Ammon's horn (tissue), 1 donor: ENCODE measurements at places on chromosomes 2 and 18.
A peak's percentile ranks its signal among the peaks of the same experiment; 100 is the strongest.

GRCh38 chr2:233006648-233007047 is 6.4 kb downstream of the NGEF start:
- DNase-seq = no peak

GRCh38 chr2:174802459-174802858 is 38.2 kb upstream of the CHRNA1 start:
- no peak for DNase-seq

- no peak for DNase-seq
These were observed 631.8 kb upstream of the SETBP1 start for GRCh38 chr18:44048846-44049245.

- peak; percentile 68 for DNase-seq
These were observed 72.4 kb downstream of the ODC1 start for GRCh38 chr2:10375570-10376281.

DNA sequence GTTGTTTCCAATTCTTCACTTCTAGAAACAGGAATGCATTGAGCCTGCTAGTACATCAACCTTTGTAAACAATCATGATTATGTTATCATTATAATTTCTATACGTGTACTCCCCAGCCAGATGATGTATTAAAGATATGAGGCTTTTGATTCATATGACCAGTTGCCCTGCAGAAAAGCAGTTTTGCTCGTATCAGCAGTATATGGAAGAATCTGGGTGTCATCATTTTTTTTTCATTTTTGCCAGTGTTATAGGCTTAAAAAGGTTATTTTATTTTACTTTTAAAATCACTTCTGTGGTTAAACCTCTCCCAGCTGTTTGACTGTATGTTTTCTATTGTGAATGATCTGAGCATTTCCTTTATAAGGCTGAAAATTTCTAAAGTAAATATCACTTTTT is 471.8 kb upstream of the NRP2 start:
- DNase-seq = no peak

GRCh38 chr2:1862608-1863280 is 118.4 kb upstream of the PXDN start:
- no peak for DNase-seq

GRCh38 chr2:72204156-72204785 is 56.6 kb upstream of the CYP26B1 start:
- DNase-seq = no peak

DNA sequence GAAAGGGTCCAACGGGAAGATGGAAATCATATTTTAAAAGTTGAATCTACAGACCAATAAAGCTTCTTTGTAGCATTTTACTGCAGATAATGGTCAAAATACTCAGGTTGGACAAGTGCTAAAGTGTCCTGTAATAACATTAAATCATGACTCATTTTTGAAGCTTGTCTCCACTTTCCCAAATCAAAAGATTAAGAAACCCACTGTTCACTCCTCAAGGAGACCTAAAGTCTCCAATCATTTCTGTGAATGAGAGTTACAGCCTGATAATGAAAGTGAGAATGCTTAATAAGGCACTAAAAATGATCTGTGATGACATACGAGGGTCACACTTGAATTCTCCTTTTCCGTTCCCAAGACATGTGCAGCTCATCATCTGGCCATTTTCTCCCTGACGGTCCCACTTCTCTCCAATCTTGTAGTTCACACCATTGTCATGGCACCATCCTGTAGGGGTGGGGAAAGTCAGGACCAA is 53.4 kb downstream of the ATIC start:
- no peak for DNase-seq

GRCh38 chr2:158745067-158745865 is 49.9 kb upstream of the DAPL1 start:
- peak; percentile 84 for DNase-seq

- peak; percentile 79 for DNase-seq
These were observed 939 bp downstream of the DOCK10 start for GRCh38 chr2:225041207-225041850.

DNA sequence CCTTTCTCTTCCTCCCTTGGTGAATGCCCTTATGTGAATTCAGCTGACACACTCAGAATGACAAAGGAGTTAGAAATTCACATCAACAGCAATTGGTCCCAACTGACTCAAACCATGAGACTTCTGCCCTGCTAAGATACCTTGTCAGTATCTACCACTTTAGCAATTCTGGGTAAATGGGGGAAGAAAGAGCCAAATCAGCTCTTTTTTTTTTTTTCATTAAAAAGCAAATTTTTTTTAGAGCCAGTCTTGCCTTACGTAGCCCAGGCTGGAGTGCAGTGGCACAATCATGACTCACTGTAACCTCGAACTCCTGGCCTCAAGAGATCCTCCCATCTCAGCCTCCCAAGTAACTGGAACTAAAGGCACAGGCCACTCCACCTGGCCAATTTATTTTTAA is 1.7 kb upstream of the PPP4R1 start:
- DNase-seq = no peak

GRCh38 chr2:194223218-194223617 is 1433.8 kb upstream of the SLC39A10 start:
- no peak for DNase-seq

DNA sequence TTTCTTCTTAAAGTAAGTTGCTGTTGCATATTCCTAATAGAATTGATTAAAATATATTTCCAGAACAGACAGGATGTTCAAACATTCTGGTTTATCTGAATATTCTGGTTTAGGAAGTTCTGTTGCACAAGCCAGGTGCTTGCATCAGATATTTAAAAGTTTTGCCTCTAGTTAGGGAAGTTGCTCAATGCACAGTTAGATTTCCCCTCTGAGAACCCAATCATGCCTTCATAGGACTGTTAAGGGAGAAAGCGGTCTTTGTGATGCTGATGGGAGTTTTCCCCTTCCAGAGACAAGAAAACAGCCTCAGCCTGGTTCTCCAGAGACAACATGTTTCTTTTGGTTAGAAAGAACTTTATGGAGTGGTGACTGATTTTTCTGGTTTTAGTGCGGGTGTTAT is 65.6 kb upstream of the REV1 start:
- DNase-seq = no peak

GRCh38 chr2:23635442-23636340 is 250.7 kb downstream of the KLHL29 start:
- DNase-seq = no peak

GRCh38 chr2:224687156-224687555 is 29.0 kb downstream of the CCDC195 start:
- no peak for DNase-seq

GRCh38 chr18:62611453-62612288 is 88.8 kb downstream of the ZCCHC2 start:
- DNase-seq = peak; percentile 77

DNA sequence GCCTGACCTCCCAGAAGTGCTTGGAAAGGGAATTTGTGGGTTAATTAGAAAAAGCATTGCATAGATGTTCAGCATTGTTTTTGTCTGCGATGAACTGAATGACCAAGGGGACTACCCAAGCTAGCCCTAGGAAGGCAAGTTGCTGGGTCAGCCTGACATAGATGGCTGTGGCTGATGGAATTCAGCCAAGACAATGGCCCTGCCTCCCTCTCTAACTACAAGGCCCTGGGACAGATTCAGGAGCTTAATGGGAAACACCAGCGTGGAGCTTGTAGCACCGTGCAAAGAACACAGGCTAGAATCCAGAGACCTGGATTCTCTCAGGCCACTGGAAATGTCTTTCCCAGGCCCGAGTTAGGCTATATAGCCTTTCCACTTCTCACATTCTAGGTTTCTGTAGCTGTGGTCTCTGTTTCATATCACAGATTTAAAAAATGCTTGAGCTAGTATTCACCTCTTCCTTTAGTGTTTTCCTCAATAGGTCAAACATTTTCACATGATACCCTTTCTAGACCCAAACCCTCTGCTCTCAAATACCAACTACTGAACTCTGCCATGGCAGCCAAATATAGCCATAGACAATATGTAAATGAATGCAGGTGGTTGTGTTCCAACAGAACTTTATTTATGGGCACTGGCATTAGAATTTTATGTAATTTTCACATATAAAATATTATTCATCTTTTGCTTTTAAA is 294.3 kb upstream of the MEX3C start:
- no peak for DNase-seq

DNA sequence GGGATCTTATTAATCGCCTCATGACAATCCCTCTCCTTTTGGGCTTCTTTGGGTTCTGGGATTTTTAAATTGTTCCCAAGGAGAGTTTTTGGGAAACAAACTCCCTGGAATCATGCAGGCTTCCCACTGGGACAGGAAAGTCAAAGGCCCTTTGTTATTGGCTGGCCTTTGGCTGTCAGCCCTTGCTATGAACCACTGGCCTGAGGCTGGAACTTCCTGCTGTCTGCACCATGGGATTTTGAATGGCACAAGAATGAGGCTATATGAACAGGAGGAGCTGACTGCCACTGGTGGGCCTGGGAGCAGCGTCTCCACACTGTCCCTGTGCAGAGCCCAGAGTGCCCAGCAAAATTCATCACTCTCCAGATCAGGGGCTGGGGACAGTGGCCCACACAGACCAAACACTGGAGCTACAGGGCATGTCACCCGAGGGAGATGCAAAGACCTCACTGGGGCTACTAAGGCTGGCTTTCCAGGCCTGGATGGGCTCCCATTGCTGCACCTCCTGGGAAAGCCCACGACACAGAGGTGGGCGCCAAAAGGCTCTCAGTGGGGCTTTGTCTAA is 35.7 kb downstream of the STEAP3 start:
- peak; percentile 69 for DNase-seq

- no peak for DNase-seq
These were observed 66.2 kb downstream of the STAT1 start for GRCh38 chr2:190947711-190948251.
